Ovary (tissue), 10 donors: ENCODE measurements at places on chromosomes 7 and 10. TPM values are rescaled to one million over a fixed set of nuclear protein-coding genes. Genes with fewer than 3 reads are reported as not detected.

The MOSPD3 gene
- 9.4 TPM for total RNA-seq

The SSMEM1 gene
- not detected for total RNA-seq

The GPR158 gene
- 0.47 TPM for total RNA-seq

The GAD2 gene
- not detected for total RNA-seq
